ENCODE measurements at places on chromosomes 7 and 10.
A peak's percentile ranks its signal among the peaks of the same experiment; 100 is the strongest.

DNA sequence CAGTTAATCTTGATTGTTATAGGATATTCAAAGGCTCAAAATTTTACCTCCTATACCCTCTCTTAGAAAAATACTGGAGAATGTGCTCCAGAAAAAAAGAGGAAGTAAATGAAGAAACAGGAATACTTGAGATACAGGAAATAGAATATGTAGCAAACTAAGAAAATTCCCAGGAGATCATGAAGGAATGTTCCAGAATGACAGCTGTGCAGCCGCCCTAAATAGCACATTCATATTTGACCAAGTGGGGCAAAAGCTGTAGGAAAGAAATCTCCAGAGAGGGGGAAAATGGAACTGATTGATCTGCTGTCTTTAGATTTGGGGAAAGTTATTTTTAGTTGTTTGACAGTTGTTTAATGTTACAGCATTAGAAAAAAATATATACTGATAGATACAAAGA lies 46.2 kb upstream of the ZEB1 start:
- no peak for DNase-seq

GRCh38 chr10:78549140-78549935 lies 515.7 kb downstream of the RPS24 start:
- DNase-seq = no peak

DNA sequence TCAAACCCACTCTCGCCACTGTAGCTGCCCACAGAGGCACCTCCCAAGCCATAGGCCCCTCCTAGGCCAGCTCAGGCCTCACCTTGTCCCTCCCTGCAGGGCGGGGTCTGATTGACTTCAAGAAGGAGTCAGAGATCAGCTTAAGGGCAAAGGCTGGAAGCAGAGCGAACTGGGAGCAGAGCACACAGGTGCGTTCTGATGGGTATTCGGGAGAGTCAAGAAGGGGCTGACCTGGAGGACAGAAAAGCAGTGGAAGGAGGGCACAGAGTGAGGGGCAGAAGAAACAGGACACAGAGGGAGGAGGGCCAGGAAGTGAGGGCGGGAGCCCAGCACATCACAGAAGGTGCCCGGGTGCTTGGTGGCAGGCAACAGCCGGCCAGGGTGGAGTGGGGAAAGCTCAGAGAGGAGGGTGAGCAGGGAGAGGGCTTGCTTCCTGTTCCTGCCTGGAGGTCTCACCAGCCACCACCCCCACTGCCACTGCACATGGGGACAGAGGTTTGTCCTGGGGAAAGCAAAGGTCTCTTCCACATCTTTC lies at the start of gene AOC1:
Gene AOC1, plus strand, starts transcription at position 147 of the 535 bp plus-strand sequence. CDS start 3,954 bp downstream, outside the sequence.
- no peak for DNase-seq

DNA sequence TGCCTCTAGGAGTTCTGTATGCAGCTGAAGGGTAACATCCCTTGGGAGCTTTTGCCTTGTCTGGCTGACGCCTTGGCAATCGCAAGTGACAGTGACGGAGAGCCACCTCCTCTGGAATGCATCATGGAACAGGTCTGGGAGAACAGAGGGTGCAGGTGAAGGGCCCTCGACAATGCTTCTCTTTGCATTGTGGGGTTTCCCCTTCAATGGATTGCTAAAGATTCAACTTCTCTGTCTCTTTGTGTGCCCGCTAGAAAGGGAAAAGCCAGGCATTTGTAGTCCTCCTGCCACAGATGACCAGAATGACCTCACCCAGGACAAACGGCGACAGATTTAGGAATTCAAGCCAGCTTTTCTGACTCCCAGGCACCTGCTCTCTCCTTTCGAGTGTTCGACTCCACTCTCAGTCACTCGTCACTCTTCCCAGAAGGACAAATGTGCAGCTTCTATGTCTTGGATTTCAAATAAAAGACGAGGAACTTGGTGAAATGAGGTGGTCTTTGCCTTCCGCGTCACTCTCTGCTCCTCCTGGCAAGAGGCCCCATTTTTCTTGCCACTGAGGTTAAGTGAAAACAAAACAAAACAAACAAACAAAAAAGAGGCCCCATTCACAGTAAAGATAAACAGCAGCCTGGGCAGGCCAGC lies 26.1 kb downstream of the IL2RA start:
- DNase-seq = peak; percentile 18

- no peak for DNase-seq
Observed at GRCh38 chr7:80772347-80772993, 134.0 kb downstream of the CD36 start.

GRCh38 chr7:127874951-127875608 lies 156.2 kb downstream of the LRRC4 start:
- DNase-seq = no peak

GRCh38 chr10:59383436-59383835 lies 21.1 kb upstream of the FAM13C start:
- DNase-seq = no peak

- no peak for DNase-seq
Observed at GRCh38 chr7:87475359-87476178, at the start of gene ABCB4. ABCB4 (minus strand) TSS chr7:87475680; CDS start chr7:87475465, 215 bp downstream.

- DNase-seq = no peak
Observed at GRCh38 chr7:148882192-148882591, 1.9 kb downstream of the EZH2 start.

GRCh38 chr10:25078658-25079431 lies 62.4 kb downstream of the THNSL1 start:
- no peak for DNase-seq

GRCh38 chr10:121595351-121595805 lies 2.9 kb downstream of the FGFR2 start:
- no peak for DNase-seq

DNA sequence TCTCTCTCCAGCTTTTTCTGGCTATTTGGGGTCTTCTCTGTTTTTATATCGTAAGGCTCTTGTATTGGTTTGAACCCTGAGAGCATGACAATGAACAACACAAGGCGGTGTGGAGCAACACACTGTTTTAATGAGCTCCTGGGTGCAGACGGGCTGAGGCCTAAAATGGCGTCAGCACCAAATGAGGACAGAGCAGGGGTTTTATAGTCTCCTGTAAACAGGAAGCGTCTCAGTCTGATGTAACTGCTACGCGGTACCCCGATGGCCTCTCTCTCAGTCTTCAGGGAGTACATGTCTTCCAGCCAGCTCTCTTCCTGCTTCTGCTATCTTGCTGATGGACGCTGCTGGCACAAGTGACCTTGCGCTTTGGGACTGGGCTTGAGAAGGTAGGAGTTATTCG lies 95.9 kb upstream of the CCDC71L start:
- DNase-seq = no peak

DNA sequence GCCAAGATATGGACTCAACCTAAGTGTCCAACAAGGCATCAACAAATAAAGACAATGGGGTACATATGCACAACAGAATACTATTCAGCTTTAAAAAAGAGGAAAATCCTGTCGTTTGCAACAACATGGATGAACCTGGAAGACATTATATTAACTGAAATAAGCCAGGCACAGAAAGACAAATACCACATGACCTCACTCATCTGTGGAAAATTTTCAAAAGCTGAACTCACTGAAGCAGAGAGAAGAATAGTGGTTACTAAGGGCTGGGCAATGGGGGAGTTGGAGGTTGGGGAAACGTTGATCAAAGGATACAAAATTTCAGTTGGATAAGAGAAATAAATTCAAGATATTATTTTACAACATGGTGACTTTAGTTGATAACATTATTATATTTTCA lies 221.4 kb upstream of the PITRM1 start:
- DNase-seq = no peak

DNA sequence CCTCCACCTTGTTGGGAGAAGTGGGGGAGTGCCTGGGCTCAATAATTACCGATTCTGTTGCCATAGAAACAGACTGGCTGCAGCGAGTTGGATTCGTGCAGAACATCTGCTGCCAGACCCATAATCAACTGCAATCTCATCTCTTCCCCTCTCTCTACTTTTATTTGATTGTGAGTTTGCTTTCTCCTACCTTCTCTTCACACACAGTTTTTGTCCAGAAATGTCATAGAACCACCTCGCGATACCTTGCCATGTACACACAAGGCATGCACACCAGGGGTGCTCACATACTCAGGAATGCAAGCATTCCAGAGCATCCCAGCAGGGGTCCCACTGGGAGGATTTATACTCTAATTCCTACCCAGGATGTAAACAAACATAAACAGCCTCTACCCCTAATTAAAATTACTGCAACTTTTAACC lies 262.2 kb upstream of the AOAH start:
- DNase-seq = no peak

DNA sequence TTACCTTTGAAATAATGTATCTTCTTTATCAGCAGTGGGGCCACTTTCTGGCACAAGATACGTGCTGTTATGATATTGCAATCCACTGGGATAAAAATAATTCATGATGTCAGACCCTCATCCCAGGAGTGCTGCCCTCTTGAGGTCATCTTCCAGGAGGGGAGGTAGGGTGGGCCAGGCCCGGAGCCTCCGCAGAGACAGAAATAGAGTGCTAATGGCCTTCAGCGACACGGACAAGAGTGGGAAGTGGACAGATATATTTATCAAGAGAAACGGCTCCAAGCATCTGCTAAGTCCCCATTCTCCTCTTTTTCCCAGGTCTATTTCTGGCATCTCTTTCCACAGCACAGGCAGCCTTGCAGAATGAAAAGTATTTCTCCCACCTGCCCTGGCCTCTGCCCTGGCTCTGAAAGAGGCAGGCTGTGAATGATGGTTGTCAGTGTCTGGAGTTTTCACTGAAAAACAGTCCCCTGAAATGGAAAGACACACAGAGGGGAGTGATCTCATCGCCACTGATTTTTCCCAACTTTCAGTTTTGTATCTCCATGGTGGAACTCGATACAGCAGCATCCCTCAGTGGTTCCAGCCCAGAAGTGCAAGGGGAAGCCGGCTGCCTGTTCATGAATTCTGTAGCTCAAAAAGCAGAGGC lies 251.7 kb upstream of the MYO3A start:
- no peak for DNase-seq

DNA sequence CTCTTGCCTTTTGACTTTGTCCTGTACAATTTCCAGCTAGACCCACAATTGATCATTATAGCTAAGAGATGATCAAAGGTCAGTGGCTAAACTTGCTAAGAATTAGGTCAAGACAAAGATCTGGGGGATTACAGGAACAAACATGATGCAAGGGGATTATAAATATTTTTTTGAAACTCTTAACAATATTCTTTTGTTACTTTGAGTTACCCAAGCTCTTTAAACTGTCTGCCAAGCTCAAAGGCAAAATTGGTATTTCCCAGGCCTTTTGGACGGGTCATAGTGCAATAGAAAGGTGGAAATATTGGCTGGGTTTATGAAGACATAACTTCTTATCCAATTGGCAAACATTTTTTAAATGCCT lies 23.4 kb downstream of the TBXAS1 start:
- DNase-seq = no peak

DNA sequence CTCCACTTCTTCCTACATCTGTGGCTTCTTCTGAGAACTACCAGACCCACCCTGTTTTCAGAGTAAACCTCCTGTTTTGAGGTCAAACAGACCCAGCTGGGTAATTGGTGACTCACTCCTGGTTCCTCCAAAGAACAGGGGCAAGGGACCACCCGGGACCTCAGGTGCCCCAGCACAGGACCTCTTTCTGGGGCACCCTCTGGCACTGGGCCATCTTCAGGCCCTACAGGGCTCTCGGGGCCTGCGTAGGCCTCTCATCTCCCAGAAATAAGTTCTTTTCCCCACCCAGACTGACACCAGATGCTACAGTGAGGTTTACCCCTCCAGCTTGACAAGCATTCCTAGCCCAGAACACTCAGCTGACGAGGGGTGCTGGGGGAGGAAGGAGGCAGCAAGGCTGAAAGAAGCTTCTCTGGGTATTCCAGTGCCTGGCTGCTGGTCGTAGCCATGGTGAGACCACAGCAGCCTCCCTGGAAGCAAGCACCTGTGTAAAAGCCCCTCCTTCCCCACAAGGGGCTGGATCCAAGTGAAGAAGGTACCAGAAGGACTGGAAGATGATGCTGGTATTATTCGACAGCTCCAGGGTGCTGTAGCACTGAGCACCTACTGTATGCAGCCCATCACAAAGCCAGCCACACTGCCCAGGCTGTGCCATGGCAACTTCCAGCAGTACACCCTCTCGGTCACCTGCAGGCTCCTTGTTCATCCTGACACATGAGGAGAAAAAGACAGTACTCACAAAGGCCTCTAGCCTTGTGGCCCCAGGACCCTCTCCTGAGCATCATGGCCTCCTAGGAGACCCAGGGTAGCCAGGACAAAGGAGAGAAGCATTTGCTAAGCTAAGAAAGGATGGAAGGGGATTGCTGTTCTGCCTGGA lies 47.4 kb downstream of the ALOX5 start:
- peak; percentile 25 for DNase-seq

DNA sequence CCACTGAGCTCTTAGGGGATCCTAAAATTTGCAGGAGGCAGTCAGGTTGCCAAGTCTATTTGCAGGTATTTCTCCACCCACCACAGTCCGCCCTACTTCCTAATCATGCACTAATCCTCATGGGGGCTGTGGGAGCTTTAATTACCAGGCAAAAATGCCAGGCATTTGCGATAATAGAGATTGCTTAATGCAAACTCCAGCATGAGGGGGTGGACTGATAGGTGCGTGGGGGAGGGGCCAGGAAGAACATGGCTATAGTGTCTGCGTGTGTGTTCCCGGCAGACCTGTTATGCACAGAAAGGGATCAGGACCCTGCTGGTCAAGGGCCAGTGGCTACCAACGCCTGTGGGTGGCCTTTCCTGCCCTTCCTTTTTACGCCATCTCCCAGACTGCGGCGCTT lies 15.6 kb upstream of the AQP1 start:
- no peak for DNase-seq

DNA sequence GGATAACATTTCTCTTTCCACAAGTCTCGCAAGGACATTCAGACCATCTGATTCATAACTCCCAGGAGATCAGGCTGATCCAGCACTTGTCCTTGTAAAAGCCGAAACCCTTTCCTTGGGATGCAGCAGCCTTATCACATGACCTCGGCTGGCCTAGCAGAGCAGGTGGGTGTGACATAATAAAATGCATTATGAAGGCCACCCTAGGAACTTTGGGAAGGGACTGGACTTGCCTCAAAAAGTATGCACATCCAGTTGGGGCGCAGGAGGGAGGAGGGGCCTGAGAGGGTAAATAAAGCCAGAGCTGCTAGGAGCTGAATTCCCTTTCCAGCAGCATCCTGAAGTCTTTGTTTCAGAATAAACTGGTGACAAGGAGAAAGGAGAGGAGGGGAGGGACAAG lies 260.8 kb downstream of the SNX13 start:
- DNase-seq = no peak

DNA sequence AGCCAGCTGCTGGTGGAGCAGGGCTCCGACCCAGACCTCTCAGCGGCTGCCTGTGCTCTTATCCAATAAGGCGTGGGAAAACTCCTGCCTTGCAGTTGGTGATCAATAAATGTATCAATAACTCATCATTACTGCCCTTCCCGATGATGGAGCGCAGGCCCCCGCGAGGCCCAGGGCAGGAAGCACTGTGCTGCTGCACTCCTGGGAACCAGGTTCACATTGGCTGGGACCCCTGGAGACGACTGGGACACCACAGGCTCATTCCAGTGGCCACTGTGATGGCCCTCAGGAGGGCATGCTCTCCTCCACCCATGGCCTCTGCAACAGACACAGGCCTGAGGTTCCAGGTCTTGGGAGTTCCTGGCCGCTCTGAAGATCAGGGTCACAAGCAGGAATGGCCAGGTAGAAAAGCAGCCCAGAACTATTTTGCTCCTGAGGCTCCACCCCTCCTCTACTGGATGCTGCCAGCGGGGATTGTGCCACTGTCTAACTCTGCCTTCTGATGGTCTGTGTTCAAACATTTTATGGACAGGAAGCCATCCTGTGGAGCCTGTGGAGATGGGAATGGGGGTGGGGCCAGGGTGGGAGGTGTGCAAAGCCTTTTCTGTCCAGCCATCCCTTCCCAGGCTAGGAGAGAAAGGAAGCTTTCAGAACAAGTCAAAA lies 287.4 kb upstream of the ZMIZ1 start:
- DNase-seq = no peak

GRCh38 chr7:116731023-116731395 lies 59.0 kb downstream of the MET start:
- DNase-seq = no peak

GRCh38 chr7:153151766-153152165 lies 392.2 kb downstream of the ACTR3B start:
- no peak for DNase-seq
